ENCODE measurements at places on chromosomes 5 and 9.

GRCh38 chr5:179973391-179973790 lies 65.7 kb upstream of the TBC1D9B start:
- DNase-seq: no peak

DNA sequence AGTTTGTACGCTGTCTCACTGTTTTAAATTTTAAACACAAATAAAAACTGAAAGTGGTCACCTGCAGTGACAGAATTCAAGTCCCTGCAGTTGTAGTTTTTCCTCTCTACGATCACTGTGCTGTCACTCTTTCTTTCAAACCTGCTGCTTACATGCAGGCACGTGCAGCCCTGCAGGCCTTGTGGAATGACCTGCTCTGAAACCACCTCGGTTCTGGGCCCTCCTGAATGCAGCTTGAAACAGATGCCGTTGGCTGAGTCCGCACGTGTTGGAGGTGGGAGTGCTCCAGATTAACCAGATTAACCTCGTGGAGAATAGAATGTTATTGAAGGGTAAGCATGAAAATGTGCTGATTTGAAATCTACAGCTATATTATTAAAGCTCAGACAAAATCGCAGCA lies 126.0 kb upstream of the ERCC6L2 start:
- no peak for DNase-seq

GRCh38 chr9:109336409-109336808 lies 15.6 kb upstream of the EPB41L4B start:
- no peak for DNase-seq

DNA sequence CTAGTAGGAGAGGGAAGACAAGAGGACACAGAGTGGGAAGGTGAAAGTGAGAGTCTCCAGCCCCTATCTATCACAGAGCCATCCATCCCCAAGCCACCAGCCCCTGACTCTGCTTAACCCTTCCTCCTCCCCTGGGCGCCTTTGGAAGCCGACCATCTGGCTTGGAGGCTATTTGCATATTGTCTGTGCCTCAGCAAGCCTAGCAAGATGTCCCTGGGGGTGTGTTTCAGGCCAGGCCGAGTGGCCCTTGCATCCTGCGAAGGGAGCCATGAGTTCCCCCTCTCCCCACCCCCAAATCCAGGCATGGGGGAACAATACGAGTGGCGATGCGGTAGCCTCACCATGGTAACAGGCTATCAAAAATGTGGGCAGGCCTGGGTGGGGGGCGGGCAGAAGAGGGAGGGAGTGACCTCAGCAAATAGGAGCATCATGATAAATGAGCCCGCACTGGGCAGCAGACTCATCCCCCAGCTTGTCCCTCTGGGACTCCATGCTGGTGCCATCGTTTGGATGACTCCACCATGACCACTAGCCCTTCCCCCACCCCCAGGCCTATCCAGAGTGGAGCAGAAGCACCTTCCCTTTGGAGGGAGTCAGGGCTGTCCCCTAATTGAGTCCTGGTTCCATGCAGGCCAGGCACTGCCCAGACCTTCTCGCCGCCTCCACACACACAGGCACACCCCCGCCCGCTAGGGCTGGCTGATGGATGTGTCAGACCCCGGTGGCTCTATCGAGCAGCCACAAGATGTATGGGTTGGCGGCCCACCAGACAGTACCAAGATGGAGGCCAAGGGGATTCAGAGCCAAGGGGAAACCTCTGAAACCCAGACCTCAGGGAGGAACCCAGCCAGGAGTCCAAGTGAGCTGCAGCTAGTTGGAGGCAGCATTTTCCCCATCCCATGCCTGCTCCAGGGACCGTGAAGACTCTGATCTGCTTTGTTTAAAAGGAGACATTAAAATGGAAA lies 14.6 kb downstream of the URM1 start:
- no peak for DNase-seq

DNA sequence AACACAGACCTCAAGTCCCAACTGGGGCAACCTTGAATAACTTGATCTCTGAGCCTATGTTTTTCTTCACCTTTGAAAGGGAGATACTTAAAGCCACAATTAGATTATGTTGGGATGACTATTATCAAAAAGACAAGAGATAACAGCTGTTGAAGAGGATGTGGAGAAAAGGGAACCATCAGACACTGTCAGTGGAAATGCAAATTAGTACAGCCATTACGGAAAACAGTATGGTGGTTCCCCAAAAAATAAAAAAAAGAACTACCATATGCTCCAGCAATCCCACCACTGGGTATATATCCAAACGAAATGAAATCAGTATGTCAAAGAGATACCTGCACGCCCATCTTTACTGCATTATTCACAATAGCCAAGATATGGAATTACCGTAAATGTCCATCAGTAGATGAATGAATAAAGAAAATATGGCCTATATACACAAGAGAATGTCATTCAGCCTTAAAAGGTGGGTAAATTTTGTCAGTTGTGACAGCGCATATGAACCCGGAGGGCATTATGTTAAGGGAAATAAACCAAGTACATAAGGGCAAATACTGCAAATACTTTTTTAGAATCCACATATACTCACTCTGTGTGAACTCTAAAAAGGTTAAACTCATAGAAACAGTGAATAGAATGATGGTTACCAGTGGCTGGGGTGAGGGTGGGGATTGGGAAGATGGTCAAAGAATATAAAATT lies 12.7 kb downstream of the FAT2 start:
- no peak for DNase-seq

DNA sequence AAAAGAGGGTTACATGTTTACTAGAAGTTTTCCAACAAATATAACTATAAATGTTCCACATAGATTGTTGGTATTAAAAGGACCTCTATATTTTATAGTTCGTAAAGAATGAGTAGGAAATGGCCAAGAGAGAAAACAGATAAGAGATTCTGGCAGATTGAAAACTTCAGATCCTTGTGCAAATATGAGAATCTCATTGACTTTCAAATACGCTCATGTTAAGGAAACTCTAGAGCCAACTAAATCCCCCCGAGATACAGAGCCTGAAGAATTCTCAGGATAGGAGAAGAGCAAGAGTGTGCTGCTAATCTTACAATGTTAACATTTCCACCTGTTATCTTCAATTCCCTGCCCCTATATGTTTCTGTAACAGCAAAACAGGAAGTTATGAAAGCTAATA lies 159.0 kb upstream of the OR13F1 start:
- no peak for DNase-seq

DNA sequence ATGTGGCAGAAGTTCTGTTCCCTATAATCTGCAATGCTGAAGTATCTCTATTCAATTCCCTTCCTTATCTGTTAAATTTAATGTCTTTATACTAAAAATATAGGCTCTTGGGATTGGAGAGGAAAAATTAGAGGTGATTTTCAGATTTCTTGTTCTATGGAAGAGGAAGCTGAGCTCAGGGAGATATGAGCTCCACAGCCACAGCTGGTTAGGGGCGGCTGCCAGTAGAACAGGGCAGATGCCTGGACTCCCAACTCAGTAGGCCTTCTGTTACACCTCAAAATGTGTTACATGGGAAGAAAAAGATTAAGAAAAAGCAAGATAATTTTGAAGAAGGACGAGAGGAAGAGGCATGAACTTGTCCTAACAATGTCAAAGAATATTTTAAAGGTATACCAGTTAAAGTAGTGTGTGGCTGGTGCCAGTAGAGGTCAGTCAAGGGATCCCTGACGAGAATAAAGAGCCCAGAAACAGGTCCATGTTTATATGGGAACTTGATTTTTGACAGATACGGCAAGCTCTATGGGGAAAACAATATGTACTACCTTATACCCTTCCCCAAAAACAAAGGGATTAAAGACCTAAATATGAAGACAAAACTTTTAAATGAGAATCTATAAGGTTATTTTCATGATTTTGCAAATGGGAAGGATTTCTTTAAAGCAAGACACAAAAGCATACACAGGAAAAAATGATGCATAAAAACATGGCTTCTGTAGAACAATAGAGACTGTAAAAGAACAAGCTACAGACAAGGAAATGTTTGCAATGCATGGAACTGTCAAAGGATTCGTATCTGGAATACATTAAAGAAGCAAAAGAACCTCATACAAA lies 28.7 kb downstream of the DNAJC21 start:
- peak; percentile 4 for DNase-seq

DNA sequence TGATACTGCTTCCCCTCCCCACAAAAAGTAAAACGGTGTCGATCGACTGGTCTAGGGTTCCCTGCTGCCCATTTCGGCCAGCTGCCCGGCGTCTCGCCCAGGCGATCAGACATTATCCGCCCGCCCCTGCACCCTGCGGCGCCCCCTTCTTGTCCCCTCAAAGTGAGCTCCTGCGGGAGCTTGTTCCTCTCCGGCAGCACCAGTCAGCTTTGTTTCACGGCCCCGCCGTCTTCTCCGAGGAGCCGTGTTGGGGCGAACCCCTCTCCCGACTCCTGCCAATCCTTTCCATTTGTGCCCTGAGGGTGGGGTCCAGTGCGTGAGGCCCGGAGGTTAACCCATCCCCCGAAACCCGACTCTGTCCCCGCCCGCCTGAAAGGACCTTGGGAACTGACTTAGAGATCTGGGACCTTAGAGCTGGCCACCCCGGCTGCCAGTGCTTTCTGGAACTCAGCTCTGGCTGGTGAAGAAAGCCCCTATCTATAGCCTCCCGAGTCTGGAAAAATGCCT lies 518 bp downstream of the UBE2B start:
- DNase-seq: peak; percentile 25

DNA sequence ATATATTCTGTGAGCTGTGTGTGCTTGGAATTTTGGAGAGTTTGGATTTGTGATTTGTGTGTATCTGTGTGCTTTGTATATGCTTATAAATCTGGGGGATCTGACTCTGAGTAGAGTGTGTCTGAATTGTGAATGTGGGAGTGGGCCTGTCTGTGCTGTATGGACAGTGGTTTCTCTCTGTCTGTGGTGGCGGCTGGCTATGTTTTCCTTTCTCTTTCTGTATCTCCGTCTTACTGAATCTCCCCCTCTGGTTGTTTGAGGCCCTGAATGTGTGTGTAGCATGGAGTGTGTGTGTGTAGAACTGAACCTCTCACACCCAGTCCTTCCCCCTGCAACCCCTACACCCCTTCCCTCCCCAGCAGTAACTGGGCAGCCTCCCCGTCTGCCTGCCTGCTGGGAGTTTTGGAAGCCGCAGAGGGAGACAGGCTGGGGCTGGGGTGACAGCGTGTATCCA lies 4.7 kb downstream of the CXXC5 start:
- DNase-seq: no peak

GRCh38 chr5:151238303-151238741 lies 14.4 kb upstream of the CCDC69 start:
- DNase-seq: no peak

- no peak for DNase-seq
Measured at GRCh38 chr5:67211926-67212325, 15.3 kb upstream of the CD180 start.

DNA sequence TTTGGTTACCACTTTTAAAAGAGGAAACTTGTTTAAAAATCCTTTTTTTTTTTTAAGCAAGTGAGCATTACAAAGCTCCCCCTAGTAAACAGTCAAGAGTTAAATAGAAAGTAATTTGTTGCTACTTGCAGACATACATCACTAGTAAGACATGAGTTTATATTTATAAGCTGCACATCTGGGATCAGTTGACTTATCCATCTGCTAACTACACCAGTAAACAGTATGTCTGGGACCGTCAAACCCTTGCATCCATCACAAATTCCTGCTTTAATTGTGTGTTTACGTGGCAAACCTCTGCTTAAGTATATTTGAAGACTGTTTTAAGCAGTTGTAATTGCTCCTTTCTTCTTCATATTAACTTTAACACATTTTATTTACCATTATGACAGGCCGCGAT lies 146.8 kb downstream of the EBF1 start:
- DNase-seq: no peak

- no peak for DNase-seq
Measured at GRCh38 chr9:34520096-34520495, 2.7 kb downstream of the ENHO start.

Data from stimulated activated CD4-positive, alpha-beta T cell treated with anti-CD3 and anti-CD28 coated beads, Interleukin-4, amount 100 ng/mL, for 48 hours (primary cell).